ENCODE measurements at places on chromosomes 7 and 10.
A peak's percentile ranks its signal among the peaks of the same experiment; 100 is the strongest.

DNA sequence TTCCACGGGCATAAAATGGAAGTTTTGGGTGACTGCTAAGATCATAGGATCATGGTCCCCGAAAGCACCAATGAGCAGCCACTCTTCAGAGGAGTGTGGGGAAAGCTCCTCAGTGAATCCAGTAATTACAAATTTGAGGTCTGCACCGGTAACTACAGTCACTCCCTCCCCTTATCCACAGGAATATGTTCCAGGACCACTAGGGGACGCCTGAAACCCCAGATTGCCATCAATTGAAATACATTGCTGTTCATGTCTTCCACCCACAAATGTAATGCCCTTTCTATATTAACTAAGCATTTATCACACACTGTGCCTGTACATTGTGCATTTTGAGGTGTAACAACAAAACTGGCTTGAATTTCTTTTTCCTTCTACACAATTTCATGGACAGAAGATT is 447.9 kb upstream of the PFKP start:
- DNase-seq, result no peak

- no peak for DNase-seq
Measured at GRCh38 chr10:86687750-86688149, 19.4 kb downstream of the LDB3 start.

GRCh38 chr7:68446183-68446582 is 1152.1 kb upstream of the AUTS2 start:
- DNase-seq, result no peak

- no peak for DNase-seq
Measured at GRCh38 chr7:83957333-83957732, 237.3 kb downstream of the SEMA3A start.

- no peak for DNase-seq
Measured at GRCh38 chr7:147510923-147511322, 1079.6 kb upstream of the C7orf33 start.

DNA sequence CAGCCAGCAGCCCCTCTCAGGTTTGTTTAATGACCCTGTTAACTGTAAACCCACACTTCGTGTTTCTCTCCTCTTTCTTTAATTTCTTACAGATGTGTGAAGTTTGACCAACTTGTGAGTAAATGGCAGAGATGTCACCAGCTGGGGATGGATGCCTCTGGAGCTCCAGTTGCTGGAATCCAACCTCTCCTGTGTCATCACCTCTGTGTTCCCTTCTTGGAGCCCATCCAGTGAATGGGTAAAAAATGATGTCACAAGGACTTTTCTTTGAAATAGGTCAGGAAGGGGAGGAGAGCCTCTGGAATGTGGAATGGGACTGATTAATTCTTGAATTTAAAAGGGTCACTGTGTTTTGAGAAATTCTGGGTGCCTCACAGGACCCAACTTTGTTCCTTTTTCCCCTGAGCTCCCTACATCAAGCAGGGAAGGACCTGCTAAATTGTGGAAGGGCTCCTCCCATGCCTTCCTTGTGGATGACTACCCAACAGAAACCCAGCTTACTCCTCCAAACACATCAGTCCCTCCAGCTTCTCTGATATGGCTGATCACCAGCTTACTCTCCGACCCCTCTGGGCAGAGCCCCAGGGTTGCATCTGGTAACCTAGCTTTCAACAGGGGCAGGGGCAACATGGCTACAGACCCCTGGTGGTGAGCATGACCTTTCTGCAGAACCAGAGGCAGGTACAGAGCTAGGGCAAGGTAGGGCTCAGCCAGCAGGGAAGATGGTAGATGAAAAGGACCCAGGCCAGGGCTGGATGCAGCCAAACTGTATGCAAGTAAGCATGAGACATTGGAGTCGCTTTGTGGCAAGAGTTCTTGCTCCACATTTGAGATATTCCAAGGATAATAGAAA is 67.5 kb downstream of the STRA8 start:
- DNase-seq, result no peak

DNA sequence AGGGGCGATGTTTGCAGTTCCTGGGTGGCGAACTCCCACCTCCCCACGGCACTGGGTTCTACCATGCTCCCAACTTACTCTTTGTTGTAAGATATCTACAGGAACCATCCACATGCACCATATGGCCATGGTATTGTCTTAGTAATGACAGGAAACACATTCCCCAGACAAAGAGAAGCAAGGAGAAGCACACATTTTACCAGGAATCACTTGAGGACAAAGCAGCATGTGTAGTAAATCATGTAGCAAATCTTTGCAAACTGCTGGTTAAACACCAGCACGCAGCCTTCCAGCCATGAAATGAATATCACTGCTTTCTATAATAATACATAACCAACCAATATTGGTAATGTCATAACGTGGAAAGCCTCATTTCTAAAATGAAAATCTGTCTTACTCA is 101.2 kb downstream of the NRP1 start:
- no peak for DNase-seq

DNA sequence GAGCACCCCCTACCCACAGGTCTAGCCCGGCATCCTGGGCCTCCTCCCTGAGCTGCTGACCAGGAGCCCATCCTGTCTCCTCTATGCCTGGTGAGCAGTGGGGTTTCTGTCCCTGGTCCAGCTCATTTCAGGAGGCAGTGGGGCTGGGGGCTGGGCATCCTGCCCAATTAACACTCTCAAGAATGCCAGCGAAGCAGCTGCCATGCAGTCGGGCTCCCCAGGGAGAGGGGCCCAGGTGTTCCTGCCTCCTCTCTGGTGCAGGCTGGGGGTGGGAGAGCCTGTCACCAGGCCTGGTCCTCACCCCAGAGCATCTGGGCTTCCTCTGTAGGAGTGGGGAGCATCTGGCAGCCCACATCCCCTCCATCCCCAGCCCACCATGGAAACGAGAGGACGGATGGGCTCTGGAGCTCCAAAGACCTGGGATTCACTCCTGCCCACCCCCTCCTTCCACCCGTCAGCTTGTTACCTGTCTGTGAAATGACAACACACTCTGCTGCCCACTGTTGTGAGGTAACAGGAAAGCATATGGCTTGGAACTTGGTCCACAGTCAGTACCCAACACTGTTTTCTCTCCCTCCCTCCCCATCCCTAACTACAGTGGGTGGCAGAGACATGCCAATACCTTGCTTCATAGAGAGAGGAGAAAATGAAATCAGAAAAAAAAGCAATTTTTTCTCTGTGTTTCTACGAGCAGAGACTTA is 69.1 kb downstream of the SLIT1 start:
- DNase-seq, result no peak

- DNase-seq, result no peak
Measured at GRCh38 chr10:17076626-17077345, 52.8 kb downstream of the CUBN start.

DNA sequence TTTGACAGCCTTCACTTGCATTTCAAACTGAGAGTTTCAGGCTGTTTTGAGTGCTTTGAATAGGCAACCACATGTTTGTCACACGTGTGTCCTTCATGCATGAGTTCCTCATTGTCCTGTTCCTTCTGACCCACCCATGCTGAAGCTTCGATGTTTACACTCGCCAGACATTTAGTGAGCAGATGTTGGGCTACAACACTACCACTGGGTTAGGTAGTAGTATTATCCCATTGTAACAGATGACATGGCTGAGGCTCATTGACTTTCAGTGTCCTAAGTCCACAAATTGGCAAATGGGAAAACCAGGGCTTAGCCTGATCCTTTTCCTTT is 456.1 kb downstream of the PHTF2 start:
- no peak for DNase-seq

GRCh38 chr7:68206946-68207485 is 1210.4 kb downstream of the TYW1 start:
- DNase-seq, result no peak

- no peak for DNase-seq
Measured at GRCh38 chr7:94425546-94425945, 30.9 kb downstream of the COL1A2 start.

- no peak for DNase-seq
Measured at GRCh38 chr10:112343056-112343806, 30.7 kb upstream of the ACSL5 start.

DNA sequence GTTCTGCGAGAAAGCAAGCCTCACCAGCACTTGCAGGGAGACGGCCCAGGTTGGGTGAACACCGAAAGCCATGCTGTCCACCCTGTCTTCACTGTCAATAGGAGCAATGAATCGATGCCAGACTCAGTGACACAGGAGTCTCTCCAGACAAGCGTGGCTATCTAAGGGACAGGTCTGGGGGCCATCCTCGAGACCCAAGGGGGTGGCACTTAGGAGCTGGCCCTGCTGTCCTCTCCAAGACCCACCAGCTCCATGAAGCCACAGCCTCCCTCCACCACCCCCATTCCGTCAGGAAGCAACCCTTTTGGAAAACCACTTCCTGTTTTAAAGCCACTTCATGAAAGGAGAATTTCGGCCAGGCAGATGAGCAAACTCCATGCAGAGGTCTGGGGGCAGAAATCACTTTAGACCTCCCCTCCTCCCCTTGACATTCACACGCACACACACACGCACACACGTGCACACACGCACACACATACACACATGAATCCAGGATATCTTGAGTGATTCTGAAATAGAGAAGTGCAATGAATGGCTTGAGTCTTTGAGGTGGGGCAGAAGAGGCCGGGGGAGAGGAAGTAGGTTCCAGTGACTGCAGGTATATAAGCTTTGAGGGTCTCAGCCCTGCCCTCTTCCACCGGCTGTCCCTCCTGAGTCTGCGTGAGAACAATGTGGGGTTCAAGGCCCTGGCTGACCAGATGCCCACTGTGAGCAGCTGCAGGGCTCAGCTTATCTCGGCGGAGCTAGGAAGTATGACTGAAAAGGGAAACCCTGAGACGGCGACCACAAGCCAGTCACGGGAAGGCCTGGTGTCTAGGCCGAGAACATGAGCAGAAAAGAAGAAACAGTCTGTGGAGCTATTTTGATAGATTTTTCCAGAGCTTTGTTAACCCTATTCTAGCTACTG is 25.0 kb downstream of the RGS10 start:
- no peak for DNase-seq

- DNase-seq, result no peak
Measured at GRCh38 chr10:46516660-46517416, 39.6 kb downstream of the GPRIN2 start.

DNA sequence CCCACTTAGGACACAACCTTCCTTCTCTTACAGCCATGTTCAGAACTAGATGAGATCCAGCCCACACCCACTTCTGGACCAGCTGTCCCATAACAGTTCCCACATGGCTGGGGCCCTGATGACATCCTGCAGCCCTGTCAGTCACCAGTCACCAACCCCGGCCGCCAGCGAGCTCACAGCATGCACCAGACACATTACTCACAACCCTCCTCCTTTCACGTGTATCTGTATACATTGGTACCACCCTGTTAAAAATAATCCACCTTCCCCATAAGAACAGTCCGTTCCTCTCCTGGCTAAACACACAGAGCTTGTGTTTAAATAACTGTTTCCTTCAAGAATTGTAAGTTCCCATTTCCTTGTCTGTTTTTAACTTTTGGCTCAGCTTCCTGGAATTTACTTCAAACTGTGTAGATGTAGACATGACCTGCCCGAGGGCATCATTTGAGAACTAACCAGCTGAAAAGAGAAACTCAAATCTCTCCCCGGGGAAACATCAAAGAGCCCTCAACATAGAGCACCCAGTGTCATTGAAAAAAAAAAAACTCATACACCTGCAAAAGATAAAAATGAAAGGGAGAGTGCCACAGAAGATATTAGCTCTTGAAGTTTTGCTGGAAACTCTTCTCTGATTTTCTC is 26.0 kb upstream of the PRLHR start:
- DNase-seq, result no peak

GRCh38 chr7:70634610-70635068 is 497.3 kb upstream of the GALNT17 start:
- DNase-seq, result no peak

DNA sequence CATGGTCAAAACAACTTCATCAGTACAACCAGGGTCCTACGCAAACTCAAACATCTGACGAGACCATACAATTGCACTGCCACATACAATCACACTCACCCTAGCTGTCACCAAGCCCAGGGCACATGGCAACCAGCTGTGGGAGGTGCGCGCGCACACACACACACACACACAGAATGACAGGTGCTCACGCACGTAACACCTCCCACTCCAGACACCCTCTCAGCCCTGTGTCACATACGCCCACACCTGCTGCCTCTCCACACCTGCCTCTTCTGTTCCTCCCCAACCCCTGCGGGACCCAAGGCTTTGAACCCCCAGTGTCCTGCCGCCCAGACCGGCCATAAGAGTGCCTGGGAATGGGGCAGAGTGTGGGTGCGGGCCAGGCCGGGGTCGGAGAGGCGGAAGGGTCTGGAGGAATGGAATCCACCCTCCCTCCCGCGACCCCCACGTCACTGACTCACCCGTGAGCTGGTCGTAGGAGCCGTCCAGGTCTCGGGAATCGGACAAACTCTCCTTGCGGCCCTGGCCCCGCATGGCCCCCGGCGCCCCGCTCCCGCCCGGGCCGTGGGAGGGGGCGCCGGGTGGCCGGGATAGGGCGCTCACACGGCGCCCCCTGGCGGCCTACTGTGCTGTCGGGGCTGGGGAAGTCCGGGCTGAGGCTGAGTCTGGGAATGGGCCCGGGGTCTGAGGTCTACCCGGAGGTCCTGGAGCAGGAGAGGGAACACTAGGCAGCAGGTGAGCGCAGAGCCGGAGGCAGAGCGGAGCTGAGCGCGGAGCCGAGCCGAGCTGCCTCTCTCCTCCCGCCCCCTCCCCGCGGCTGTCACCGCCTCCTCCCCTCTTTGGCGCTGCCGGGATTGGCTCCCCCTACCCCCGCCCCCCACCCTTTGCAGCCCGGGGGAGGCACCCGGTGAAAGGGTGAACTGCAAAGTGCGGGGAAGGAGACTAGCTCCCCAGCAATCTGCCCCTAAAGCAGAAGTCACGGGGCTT is at the start of gene KCNIP2:
Gene KCNIP2, minus strand, starts transcription at position 769 of the 990 bp plus-strand sequence. Its CDS starts 232 bp downstream, at position 537.
- peak; percentile 48 for DNase-seq

GRCh38 chr7:92625617-92626016 is 35.4 kb upstream of the FAM133B start:
- no peak for DNase-seq

GRCh38 chr7:140015471-140015970 is 47.2 kb downstream of the PARP12 start:
- no peak for DNase-seq

GRCh38 chr7:10672186-10672585 is 301.5 kb upstream of the PHF14 start:
- DNase-seq, result no peak

- no peak for DNase-seq
Measured at GRCh38 chr10:74300666-74301065, 149.6 kb downstream of the ADK start.

DNA sequence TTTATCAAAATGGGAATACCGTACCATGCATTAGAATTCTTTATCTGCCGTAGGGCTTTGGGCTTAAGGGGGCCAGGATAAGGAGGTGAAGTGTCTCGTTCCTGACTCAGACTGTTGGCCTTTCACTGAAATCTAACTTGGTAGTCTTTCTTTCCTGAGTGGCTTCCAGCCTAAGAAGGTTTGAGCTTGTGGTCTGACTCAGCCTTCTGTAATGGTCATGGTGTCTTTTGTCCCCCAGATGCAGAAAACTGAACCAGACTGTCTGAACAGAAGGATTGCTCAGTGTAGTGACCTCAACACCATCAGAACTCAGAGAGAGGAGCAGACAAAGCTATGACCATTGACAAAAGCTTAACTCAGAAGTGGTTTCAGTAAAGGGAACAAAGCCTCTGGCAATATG is 39.5 kb downstream of the WNT2 start:
- DNase-seq, result no peak
